Islet precursor cell (in vitro differentiated cells): ENCODE measurements at places on chromosomes 3 and 15.

DNA sequence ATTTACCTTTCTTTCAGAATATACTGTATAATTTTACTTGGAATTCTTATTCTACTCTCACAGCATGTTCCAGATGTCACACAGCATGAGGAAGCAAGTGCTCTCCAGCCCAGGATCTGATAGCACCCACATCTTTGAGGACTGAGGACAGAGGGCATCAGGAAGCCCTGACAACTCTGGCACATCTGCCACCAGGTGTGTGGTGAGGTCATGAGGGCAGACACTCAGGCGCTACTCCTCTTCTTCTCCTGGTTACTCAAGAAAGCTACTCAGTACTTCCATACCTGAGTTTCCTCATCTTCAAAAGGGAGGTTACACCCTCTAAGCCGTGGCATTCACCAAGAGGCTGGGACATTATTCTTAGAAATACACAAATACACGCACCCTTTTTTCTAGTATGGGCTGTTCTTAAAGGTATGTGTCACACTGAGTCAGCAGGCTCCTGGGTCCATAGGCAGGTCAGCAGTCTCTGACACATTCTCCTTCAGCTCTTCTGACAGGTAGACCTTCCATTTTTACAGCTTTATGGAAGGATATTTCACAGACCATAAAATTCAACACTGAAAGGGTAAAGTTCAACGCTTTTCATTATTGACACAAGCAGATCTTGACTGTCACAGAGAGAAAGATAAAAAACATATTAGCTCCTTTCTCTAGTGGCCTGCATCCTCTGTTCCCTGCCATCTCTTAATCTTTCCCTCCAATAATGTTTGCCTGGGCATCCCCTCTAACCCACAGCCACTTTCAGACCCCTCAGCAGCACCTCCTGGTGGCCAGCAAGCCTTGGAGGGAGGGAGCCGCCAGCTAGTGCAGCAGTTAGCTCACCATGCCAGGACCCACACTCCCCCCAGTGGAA lies 103.2 kb upstream of the TJP1 start:
- DNase-seq = peak; percentile 95

GRCh38 chr3:47416041-47416440 lies 35.2 kb downstream of the PTPN23 start:
- peak; percentile 59 for DNase-seq

- peak; percentile 40 for DNase-seq
Measured at GRCh38 chr15:99719096-99719541, 14.1 kb downstream of the LYSMD4 start.

- DNase-seq = no peak
Measured at GRCh38 chr3:30811151-30811795, 83.2 kb downstream of the GADL1 start.

DNA sequence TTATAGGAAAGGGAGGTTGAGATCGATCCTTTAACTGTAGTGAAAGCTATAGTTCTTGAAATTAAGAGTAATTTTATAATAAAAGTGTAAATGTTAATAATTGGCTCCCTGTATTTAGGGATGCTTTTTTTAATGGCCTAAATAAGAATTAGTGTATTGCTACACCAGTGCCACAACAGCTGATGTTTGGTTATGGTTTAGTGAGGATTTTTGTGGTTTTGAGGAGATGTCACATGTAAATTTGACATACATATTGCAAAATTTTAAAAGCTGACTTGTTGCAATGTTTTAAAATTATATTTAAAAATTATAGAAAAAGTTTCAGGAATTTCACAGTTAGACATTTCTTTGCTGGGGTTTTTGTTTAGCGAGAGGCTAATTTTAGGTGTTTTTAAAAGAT lies 3.9 kb downstream of the TSC22D2 start:
- no peak for DNase-seq
